ENCODE measurements at places on chromosomes 7 and 10. TPM values are rescaled to one million over a fixed set of nuclear protein-coding genes. Genes with fewer than 3 reads are reported as not detected.

Gene PDE1C
- 53.9 TPM for total RNA-seq

Gene KEL
- total RNA-seq = not detected

Gene BAMBI
- 13.1 TPM for total RNA-seq

Gene RBAK
- 2.9 TPM for total RNA-seq

Gene VGF
- total RNA-seq = not detected

Gene CYP2C19
- not detected for total RNA-seq

Gene WDFY4
- not detected for total RNA-seq

Gene IGF2BP3
- 40.6 TPM for total RNA-seq

Gene LRIT1
- not detected for total RNA-seq

Gene HOGA1
- 0.75 TPM for total RNA-seq

Gene SUN3
- not detected for total RNA-seq

Gene IGFBP3
- total RNA-seq = 73.8 TPM

Gene FZD1
- total RNA-seq = 31.7 TPM

Gene PRKCQ
- under 0.01 TPM for total RNA-seq

Gene MIOS
- total RNA-seq = 11.9 TPM

Gene TFR2
- under 0.01 TPM for total RNA-seq

Gene IFIT1B
- not detected for total RNA-seq

Gene GIMAP2
- total RNA-seq = 0.60 TPM

Gene OR2A7
- 0.23 TPM for total RNA-seq

Gene SPDYE5
- total RNA-seq = 0.12 TPM

Gene PNLIPRP2
- total RNA-seq = not detected

Gene LIPN
- total RNA-seq = not detected

Gene ACHE
- not detected for total RNA-seq

Gene CCL24
- not detected for total RNA-seq

Gene PLAC9
- 24.6 TPM for total RNA-seq

Gene SCART1
- total RNA-seq = 2.7 TPM

Gene LRRC27
- total RNA-seq = 8.2 TPM

Gene CRPPA
- 1.2 TPM for total RNA-seq

Gene CDNF
- total RNA-seq = 0.35 TPM

Gene LIPJ
- total RNA-seq = not detected

Gene RSPH10B
- total RNA-seq = 0.12 TPM

Gene PYROXD2
- 16.7 TPM for total RNA-seq

Gene SH2D4B
- not detected for total RNA-seq

Gene GIMAP7
- 0.12 TPM for total RNA-seq

Gene PNLIP
- not detected for total RNA-seq

Gene SORCS1
- not detected for total RNA-seq

Gene CTAGE4
- 0.35 TPM for total RNA-seq

Gene TAS2R41
- total RNA-seq = not detected

Gene FGF8
- total RNA-seq = not detected

Gene GIMAP8
- total RNA-seq = 0.12 TPM

Gene ATOH7
- not detected for total RNA-seq

Gene STAG3
- 1.4 TPM for total RNA-seq

Gene FAM241B
- total RNA-seq = not detected

Gene SPDYE2B
- total RNA-seq = 0.12 TPM

Gene NKX2-3
- total RNA-seq = not detected

Gene CNOT4
- total RNA-seq = 7.5 TPM

Gene FFAR4
- total RNA-seq = not detected

Gene SYT15B
- not detected for total RNA-seq

Gene GPR26
- total RNA-seq = not detected

Gene MDFIC
- total RNA-seq = 22.5 TPM

Gene NCOA4
- 149 TPM for total RNA-seq

Gene EPDR1
- total RNA-seq = 76.3 TPM

Gene PIK3AP1
- under 0.01 TPM for total RNA-seq

Gene TEX47
- not detected for total RNA-seq

Gene FRAT1
- total RNA-seq = 0.83 TPM

Gene HMX3
- total RNA-seq = not detected
